Esophagus squamous epithelium (tissue), 5 donors: ENCODE measurements at places on chromosomes 1 and 21.

DNA sequence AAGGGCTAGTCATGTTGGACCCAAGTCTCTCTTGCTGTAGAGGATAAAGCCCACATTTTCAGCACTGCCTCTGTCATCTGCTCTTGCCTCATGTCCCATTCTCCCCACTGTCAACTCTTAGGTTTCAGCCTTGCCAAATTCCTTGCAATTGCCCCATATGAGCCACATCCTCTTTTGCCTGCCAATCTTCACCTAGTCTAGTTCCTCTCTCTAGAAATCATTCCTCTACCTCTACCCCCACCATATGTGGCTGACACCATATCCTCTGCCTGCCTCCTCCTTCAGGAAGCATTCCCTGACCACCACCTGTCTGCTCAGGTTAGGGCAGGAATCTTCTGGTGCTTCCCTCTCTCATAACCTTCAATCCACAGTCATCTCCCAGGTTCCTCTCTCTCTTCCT, 38.2 kb downstream of the SLC9A1 start:
- DNase-seq: no peak

DNA sequence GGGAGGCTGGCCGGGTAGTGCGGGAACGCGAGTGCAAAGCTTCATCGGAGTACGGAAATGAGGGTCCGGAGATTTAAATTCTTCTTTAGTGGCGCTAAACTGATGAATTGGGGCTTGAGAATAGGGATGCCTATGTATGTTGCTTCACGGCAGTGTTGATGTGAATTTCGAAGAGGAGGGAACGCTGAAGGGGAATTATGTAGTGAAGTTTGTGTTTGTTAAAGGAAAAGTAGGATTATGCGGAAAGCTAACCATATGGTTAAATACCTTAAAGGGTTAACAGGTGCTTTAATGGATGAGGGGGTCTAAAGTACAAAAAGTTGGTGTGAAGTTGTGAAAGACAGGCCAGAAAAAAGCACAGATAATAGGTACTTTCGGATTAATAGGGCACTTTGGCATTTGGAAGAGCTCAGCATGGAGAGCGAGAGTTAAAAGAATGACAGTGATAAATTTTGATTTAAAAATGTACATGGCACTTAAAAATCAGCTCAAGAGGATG, 1.4 kb downstream of the HS2ST1 start:
- no peak for DNase-seq

DNA sequence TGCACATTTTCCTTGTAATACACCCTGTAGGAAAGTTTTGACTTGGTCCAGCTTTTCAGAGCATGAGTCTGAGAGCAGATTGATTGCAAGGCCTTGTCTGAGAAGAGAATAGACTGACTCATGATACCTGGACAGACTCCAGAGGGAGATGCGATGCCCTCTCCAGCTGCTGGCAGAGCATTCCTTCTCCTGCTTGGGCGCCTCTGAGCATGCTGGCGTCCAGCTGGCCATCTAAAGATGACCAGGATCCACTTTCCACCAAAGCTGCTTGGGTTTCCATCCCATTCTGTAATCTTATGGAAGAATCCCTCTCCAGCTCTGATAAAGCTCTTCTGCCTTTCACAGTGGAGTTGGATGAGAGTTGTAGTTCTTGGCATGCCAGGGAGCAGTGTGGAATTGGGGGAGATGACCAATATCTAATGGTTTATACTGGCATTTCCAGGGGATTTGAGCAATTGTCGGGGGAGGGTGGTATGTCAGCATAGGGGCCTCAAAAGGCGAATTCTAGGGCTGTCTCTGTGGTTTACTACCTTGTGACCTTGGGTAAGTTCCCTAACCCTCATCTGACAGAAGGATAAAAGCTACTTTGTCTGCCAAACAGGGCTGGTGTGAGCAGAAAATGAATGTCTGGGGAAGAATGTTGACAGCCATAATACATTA, 19.5 kb downstream of the SZRD1 start:
- no peak for DNase-seq

DNA sequence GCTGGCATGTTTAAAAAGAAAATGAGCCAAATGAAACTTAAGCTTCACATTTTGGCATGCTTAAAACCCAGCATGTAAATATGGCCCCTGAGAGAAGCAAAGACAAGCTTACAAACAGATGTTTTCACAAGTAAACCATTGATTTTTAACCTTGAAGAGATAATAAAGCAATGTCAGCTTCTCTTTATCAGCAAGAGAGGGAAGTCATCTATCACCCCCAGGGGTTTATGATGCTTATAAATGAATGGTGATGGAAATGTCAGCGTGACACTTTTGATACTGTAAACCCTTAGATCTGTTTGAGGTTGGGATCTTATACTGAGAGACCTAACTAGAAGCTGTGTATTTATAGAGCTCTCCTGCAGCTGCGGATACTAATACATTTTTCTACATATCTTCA, 471.3 kb downstream of the PLA2G4A start:
- DNase-seq: no peak

- DNase-seq: no peak
Observed at GRCh38 chr21:23101111-23101510, 2102.9 kb downstream of the NCAM2 start.
